ENCODE measurements at places on chromosomes 1 and 21. TPM values are rescaled to one million over a fixed set of nuclear protein-coding genes. Genes with fewer than 3 reads are reported as not detected.

GRCh38 chr1:54982739-54983138, 2.3 kb downstream of the TMEM61 start:
- DNase-seq = peak; percentile 31

The ZFP69 gene
- total RNA-seq = 1.5 TPM

- DNase-seq = no peak
Measured at GRCh38 chr1:2050461-2050792, 216 bp downstream of the PRKCZ start.

- no peak for DNase-seq
Measured at GRCh38 chr1:173012126-173012525, 38.6 kb downstream of the TNFSF18 start.

DNA sequence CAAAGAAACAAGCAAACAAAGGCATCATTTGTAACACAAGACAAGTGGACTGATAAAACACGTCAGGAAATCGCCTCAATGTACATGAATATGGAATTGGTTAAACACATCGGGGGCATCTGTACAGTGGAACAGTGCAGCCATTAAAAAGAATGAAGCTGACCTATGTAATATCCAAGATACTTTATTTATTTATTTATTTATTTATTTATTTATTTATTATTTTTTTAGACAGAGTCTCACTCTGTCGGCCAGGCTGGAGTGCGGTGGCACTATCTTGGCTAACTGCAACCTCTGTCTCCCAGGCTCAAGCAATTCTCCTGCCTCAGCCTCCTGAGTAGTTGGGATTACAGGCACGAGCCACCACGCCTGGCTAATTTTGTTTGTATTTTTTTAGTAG, 75.4 kb upstream of the SLC45A1 start:
- no peak for DNase-seq

DNA sequence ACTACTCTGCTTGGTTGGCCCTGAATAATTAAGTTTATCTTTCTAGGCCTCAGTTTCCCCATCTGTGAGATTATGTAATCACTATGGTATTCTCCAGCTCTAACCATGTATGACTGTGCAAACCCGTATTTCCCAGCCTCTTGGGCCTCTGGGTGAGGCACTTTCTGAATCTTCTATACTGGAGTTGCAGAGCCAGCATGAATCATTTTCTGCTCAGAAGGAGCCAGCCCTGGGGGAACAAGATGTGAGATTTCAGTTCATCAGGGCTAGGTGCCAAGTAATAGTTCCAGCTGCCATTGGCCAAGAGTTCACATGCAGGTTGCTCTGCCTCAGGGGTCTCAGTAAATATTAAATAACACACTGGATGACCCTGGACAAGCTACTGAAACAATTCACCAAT, 47.7 kb upstream of the USP24 start:
- no peak for DNase-seq

DNA sequence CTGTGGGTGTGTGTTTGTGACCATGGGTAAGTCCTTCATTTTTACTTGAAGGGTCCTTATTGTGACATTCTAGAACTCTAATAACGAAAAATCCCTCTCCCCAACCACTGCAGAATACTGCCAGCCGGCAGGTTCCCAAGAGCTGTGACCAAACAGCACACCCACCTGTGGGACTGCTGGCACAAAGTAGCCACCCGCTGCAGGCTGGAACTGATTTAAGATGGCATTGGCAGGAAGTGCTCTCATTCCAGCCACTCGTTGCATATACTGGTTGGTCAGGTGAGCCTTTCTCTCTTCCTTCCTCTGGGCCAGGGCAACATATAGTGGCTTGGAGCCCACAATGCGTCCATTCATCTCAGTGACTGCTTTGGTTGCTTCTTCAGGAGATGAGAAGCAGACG, 11.6 kb downstream of the PABPC4 start:
- no peak for DNase-seq

DNA sequence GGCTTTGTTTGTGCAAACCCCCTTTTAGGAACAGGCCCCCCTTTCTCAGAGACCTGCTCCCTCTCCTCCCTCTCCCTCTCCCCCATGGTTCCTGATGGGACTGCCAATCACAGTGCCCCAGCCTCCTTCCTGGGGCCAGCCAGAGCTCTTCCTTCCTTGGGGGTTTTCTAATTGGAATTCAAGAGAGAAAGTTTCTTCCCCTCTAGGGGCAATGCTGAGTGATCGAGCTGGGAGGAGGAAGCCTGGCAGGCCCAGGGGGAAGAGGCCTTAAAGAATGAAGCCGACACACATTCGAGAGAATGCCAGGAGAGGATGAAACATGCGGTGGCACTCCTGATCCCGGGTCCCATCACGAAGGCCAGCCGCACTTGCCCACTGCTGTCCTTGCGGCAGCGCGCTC, 21.3 kb upstream of the COL16A1 start:
- no peak for DNase-seq

Measured in pancreas (tissue), 10 donors.